Activated T-cell treated with anti-CD3 and anti-CD28 coated beads, Interleukin-2, amount 50 U/mL, for 24 hours (primary cell): ENCODE measurements at places on chromosomes 3 and 15.

GRCh38 chr15:65084500-65085206 is 8.1 kb downstream of the KBTBD13 start:
- no peaks in the 10 kb centered on the region for H3K36me3 ChIP-seq
- no peak for DNase-seq
- H3K27me3 ChIP-seq: peaks cover 24% of the 10 kb centered on the region
- no peak overlapping the region for H3K4me3 ChIP-seq

- DNase-seq: no peak
- H3K27ac ChIP-seq: no peak overlapping the region
- no peaks in the 10 kb centered on the region for H3K36me3 ChIP-seq
- H3K27me3 ChIP-seq: peaks cover 7% of the 10 kb centered on the region
- H3K4me3 ChIP-seq: no peak overlapping the region
Measured at GRCh38 chr3:133758964-133759739, 13.0 kb downstream of the TF start.

DNA sequence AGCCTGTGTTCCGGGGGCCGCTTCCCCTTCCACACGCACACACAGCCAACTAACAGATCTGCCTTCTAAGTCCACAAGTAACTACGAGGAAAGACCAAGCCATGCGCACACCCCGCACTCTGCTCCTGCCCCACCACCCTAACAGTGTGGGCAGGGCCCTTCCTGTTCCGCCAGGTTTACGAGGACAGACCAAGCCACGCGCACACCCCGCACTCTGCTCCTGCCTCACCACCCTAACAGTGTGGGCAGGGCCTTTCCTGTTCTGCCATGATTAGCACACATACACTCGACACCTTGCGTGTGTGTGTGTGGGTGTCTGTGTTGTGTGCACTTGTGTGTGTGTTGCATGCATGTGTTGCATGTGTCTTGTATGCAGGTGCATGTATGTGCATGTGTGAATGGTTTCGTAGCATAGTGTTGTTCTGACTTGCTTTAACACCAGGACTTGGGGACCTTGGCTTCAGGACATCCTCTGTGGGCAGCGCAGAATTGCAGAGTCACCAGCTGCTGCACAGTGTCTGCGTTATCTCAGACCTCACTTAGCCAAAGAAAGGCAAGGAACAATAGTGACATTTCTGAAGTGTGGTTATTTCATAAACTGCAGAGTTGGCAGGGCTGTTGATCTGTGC is 114.4 kb downstream of the CHSY1 start:
- no peak overlapping the region for H3K4me3 ChIP-seq
- H3K27ac ChIP-seq: no peak overlapping the region
- H3K36me3 ChIP-seq: no peaks in the 10 kb centered on the region
- H3K27me3 ChIP-seq: no peaks in the 10 kb centered on the region
- peaks cover 23% of the 10 kb centered on the region for H3K4me1 ChIP-seq

GRCh38 chr3:187011915-187012314 is 81.6 kb downstream of the ST6GAL1 start:
- H3K27ac ChIP-seq: peak overlapping the region; percentile 93
- H3K4me1 ChIP-seq: peaks cover 70% of the 10 kb centered on the region
- H3K27me3 ChIP-seq: no peaks in the 10 kb centered on the region
- H3K36me3 ChIP-seq: peaks cover 78% of the 10 kb centered on the region

- no peaks in the 10 kb centered on the region for H3K27me3 ChIP-seq
- no peak overlapping the region for H3K27ac ChIP-seq
- H3K4me3 ChIP-seq: no peak overlapping the region
- no peak for DNase-seq
- no peaks in the 10 kb centered on the region for H3K4me1 ChIP-seq
Measured at GRCh38 chr15:66650433-66650832, 51.6 kb upstream of the SMAD6 start.

GRCh38 chr3:77380136-77380535 is 340.2 kb downstream of the ROBO2 start:
- H3K36me3 ChIP-seq: no peaks in the 10 kb centered on the region
- no peaks in the 10 kb centered on the region for H3K4me1 ChIP-seq
- no peak for DNase-seq
- H3K27me3 ChIP-seq: no peaks in the 10 kb centered on the region

DNA sequence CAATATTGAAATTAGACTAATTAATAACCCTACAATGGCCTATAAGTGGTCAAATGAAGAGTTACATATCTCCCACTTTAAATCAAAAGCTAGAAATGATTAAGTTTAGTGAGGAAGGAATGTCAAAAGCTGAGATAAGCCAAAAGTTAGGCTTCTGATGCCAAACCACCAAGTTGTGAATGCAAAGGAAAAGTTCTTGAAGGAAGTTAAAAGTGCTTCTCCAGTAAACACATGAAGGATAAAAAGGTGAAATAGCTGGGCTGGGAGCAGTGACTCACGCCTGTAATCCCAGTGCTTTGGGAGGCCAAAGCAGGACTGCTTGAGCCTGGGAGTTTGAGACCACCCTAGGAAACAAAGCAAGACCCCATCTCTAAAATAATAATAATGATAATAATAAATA is 46.9 kb upstream of the DCUN1D1 start:
- H3K4me3 ChIP-seq: no peak overlapping the region
- no peak for DNase-seq
- H3K27me3 ChIP-seq: no peaks in the 10 kb centered on the region
- peaks cover 67% of the 10 kb centered on the region for H3K36me3 ChIP-seq
- H3K4me1 ChIP-seq: no peaks in the 10 kb centered on the region
- no peak overlapping the region for H3K27ac ChIP-seq

- DNase-seq: no peak
- H3K36me3 ChIP-seq: no peaks in the 10 kb centered on the region
- no peak overlapping the region for H3K4me3 ChIP-seq
- H3K27me3 ChIP-seq: peaks cover 2% of the 10 kb centered on the region
Measured at GRCh38 chr3:146273721-146274407, 23.0 kb upstream of the PLSCR4 start.

DNA sequence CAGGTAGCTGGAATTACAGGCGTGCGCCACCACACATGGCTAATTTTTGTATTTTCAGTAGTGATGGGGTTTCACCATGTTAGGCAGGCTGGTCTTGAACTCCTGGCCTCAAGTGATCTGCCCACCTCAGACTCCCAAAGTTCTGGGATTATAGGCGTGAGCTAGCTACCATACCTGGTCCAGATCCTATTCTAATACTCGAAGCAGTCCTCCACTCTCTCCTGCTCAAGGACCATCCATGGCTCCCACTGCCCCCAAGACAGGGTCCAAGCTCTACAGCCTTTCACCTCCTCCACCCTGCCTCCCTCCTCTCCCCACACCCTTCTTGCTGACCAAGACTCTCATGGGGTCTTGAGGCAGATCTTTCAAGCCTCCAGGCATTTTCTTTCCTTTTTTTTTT is 12.6 kb upstream of the GRIP2 start:
- H3K4me1 ChIP-seq: peaks cover 6% of the 10 kb centered on the region
- no peak overlapping the region for H3K4me3 ChIP-seq
- peaks cover 73% of the 10 kb centered on the region for H3K27me3 ChIP-seq
- no peak overlapping the region for H3K27ac ChIP-seq
- DNase-seq: no peak

DNA sequence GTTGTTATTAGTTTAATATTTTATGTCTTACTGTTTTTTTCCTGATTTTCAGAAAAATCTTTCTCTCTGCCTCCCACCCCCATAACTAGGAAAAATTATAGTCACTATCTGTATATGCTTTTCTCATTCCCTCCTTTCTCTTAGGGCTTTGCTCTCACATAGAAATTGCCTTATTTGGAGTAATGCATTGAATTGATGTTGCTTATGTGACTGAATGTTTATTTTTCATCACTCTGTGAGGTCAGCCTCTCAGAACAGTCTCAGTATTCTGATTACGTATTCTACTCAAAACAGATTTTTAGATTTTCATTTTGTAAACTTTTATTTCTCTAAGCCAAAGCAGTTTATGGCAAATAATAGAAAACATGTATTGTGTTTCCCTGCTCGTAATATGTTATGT is 121.0 kb downstream of the SLMAP start:
- H3K4me3 ChIP-seq: no peak overlapping the region
- H3K36me3 ChIP-seq: peaks cover 41% of the 10 kb centered on the region
- H3K27ac ChIP-seq: no peak overlapping the region
- H3K4me1 ChIP-seq: no peaks in the 10 kb centered on the region

GRCh38 chr3:39383881-39384664 is 903 bp downstream of the SLC25A38 start:
- peaks cover 40% of the 10 kb centered on the region for H3K36me3 ChIP-seq
- H3K27ac ChIP-seq: peak overlapping the region; percentile 100
- H3K27me3 ChIP-seq: no peaks in the 10 kb centered on the region
- H3K4me3 ChIP-seq: peak overlapping the region; percentile 99
- H3K4me1 ChIP-seq: peaks cover 51% of the 10 kb centered on the region

- H3K36me3 ChIP-seq: no peaks in the 10 kb centered on the region
- H3K27me3 ChIP-seq: peaks cover 5% of the 10 kb centered on the region
- H3K27ac ChIP-seq: no peak overlapping the region
Measured at GRCh38 chr15:91866371-91866905, 12.9 kb downstream of the SLCO3A1 start.

- no peak overlapping the region for H3K4me3 ChIP-seq
- peaks cover 6% of the 10 kb centered on the region for H3K4me1 ChIP-seq
- H3K27me3 ChIP-seq: peaks cover 53% of the 10 kb centered on the region
- DNase-seq: no peak
- no peaks in the 10 kb centered on the region for H3K36me3 ChIP-seq
Measured at GRCh38 chr15:95326431-95327182, 1003.9 kb upstream of the NR2F2 start.

- peaks cover 1% of the 10 kb centered on the region for H3K36me3 ChIP-seq
- no peaks in the 10 kb centered on the region for H3K4me1 ChIP-seq
- no peak overlapping the region for H3K4me3 ChIP-seq
- DNase-seq: no peak
Measured at GRCh38 chr15:32834156-32834555, 116.4 kb downstream of the GREM1 start.

DNA sequence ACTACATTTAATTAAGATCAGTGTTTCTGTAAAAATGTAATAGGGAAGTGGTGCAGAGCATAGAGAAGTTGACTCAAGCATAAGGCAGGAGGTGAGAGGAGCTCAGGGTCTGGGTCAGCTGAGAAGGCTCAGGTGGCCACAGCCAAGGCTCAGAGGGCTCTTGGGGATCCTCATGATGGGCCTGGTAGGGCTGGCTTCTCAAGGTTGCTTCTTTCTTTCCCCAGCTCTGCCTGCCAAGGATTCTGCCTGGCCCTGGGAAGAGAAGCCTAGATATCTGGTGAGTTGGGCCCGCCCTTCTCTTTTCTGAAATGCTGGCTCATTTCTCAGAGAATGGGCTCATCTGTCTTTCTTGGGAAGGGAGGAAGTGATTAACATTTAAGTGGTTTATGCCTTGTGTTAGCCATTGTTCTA is 6.5 kb downstream of the ZNF589 start:
- peak overlapping the region; percentile 11 for H3K4me3 ChIP-seq
- peak overlapping the region; percentile 67 for H3K27ac ChIP-seq
- peaks cover 38% of the 10 kb centered on the region for H3K4me1 ChIP-seq

GRCh38 chr3:186095561-186096081 is 13.3 kb downstream of the ETV5 start:
- peaks cover 5% of the 10 kb centered on the region for H3K4me1 ChIP-seq
- H3K36me3 ChIP-seq: no peaks in the 10 kb centered on the region
- DNase-seq: no peak
- H3K27ac ChIP-seq: no peak overlapping the region
- no peak overlapping the region for H3K4me3 ChIP-seq

DNA sequence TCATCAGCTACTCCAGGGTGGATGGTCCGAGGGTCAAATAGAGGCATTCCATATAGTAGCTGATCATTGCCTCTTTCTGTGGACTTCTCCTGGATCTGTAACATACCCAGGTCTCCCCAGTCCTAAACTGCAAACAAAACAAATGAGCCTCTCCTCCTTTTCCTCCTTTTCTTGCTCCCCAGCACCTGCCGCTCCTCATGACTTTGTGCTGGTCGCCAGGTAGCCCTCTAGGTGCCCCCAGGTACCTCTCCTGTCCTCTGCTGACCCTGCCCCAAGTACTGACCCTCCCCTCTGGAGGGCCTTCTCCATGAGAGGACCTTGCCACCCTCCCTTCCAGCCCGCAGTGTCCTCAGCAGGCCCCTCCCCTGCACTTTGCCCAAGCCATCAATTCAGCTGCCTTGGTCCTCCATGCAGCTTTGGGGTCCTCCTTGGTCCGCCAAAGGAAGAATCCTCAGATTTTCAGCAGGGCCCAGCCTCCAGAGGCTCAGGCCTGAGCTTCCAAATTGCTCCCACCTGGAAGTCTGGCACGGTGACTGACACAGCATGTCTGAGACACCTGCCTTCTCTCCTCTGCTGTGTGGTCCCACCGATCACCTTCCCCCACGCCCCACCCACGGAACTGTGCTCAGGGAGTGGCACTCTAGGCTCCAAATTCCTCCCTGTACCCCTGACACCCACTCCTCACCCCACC is 111.0 kb downstream of the LRRK1 start:
- H3K4me1 ChIP-seq: peaks cover 4% of the 10 kb centered on the region
- no peaks in the 10 kb centered on the region for H3K36me3 ChIP-seq
- H3K4me3 ChIP-seq: no peak overlapping the region
- peaks cover 15% of the 10 kb centered on the region for H3K27me3 ChIP-seq
- no peak overlapping the region for H3K27ac ChIP-seq
- no peak for DNase-seq

- DNase-seq: no peak
- no peak overlapping the region for H3K27ac ChIP-seq
- no peak overlapping the region for H3K4me3 ChIP-seq
- no peaks in the 10 kb centered on the region for H3K36me3 ChIP-seq
Measured at GRCh38 chr3:149596134-149596770, 61.6 kb downstream of the WWTR1 start.

DNA sequence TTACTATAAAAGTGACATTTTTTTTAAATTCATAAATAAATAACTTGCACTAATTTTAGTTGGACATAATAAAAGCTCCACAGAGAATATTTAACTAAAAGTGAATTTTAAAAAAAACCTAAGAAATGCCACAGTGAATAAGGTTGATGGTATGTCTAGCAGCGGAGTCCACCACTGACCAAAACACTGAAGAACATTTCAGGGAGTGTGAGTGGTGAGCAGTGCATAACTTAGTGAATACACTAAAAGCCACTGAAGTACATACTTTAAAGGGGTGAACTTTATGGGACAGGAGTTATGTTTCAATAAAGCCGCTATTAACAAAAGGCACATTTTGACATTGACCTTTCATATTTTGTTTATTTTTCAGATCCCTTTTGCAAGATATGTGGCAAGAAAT is 32.3 kb downstream of the SRP14 start:
- H3K4me3 ChIP-seq: no peak overlapping the region
- H3K36me3 ChIP-seq: peaks cover 87% of the 10 kb centered on the region
- no peaks in the 10 kb centered on the region for H3K4me1 ChIP-seq
- H3K27me3 ChIP-seq: no peaks in the 10 kb centered on the region
- no peak for DNase-seq

- peaks cover 58% of the 10 kb centered on the region for H3K27me3 ChIP-seq
- no peak for DNase-seq
- peaks cover 8% of the 10 kb centered on the region for H3K4me1 ChIP-seq
- no peak overlapping the region for H3K27ac ChIP-seq
- H3K4me3 ChIP-seq: no peak overlapping the region
- no peaks in the 10 kb centered on the region for H3K36me3 ChIP-seq
Measured at GRCh38 chr15:25665913-25666312, 197.2 kb downstream of the ATP10A start.

GRCh38 chr3:155556531-155556930 is 188.3 kb downstream of the PLCH1 start:
- no peaks in the 10 kb centered on the region for H3K36me3 ChIP-seq
- DNase-seq: no peak
- no peaks in the 10 kb centered on the region for H3K27me3 ChIP-seq

- DNase-seq: no peak
- no peak overlapping the region for H3K4me3 ChIP-seq
- no peaks in the 10 kb centered on the region for H3K4me1 ChIP-seq
- H3K27me3 ChIP-seq: no peaks in the 10 kb centered on the region
- H3K27ac ChIP-seq: no peak overlapping the region
- H3K36me3 ChIP-seq: no peaks in the 10 kb centered on the region
Measured at GRCh38 chr3:167813169-167814123, 77.9 kb downstream of the SERPINI1 start.
